ENCODE measurements at places on chromosomes 2 and 18. TPM values are rescaled to one million over a fixed set of nuclear protein-coding genes. Genes with fewer than 3 reads are reported as not detected.

GRCh38 chr2:147845411-147845971 lies 662 bp downstream of the ACVR2A start:
- DNase-seq, result peak; percentile 74

DNA sequence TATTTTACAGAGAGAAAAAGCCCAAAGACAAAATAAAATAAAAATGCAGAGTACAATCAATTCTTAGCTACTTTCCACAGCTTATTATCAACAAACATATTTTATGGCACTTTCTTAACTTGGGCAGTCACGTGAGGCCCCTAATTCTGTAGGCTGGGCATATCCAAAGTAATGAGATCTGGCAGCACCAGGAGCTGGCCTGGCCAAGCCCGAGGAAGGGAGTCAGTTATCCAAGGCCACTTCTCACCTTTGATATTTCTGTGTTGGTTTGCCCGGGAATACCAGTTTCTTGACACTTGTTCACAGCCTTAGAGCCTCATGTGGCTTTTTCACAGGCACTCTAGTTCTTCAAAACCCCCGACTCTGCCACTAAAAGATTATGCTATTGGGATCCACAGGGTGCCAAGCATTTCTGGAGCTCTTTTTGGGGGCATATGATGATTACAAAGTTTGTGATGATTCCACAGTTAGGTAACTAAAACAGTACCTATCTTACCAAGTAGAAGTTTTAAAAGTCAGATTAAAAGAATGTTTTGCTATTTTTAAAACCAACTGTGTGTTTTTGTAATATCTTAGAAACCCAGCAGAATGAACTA lies 90.4 kb downstream of the MEP1B start:
- no peak for DNase-seq

DNA sequence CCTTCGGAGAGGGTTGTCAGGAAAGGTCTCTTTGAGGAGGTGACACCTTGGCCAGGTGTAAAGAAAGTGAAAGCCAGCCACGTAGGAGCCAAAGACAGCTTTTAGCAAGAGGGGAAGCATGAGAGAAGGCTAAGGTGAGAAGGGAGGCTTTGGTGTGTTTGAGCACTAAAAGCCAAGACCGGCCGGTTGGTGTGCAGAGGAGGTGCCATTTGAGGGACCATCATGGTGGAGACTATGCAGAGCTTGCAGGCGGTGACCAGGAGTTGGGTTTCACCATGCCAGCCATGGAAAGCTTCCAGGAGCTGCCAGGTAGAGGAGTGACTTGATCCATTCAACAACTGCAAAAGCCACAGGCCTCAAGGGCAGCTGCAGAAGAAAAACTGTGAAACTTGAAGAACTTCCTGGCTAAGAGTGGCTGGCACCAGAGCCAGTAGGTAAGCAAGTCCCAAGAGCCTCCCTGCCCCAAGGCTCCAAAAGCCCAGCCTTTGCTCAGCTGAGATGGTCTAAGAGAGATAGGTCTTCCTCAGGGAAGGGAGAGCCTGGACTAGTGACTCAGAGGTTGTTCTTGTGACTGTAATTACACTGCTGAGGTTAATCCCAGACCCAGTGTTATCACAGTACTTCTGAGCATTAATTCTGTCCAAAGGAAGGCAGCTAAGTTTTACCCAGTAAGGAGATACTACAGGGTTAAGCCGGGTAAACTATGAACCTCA lies 319.0 kb downstream of the BCL11A start:
- no peak for DNase-seq

GRCh38 chr2:137190411-137191195 lies 425.3 kb downstream of the THSD7B start:
- DNase-seq, result no peak

DNA sequence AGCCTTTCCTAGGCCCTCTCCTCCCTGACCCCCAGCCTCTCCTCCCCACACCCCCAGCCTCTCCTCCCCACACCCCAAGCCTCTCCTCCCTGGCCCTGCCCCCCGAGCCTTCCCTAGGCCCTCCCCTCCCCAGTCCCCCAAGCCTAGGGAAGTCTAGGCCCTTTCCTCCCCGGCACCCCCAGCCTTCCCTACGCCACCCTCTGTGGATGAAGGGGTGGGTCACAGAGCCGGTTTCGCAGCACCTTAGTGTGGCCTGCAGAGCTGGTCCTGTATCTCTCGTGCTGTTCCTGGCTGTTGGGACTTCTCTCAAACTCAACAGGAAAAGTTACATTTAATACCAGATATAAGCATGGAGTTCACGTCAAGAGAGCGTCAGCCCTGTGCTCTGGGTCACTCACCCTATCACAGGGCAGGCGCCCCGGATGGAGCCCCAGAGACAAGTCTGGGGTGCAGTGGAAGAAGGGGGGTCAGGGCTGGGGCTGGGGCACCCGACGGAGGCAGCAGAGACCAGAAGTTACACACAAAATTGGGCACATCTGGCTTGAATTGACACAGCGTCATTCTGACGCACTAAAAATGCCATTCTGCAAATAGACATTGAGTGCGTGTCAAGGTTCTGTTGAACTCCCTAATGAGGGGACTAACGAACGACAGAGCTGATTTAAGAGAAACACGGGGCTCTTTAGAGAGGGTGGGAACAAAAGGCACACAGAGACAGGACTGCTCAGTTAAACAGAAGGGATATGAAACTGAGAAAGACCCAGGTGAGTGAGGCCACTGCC lies 24.0 kb downstream of the KCNIP3 start:
- no peak for DNase-seq

DNA sequence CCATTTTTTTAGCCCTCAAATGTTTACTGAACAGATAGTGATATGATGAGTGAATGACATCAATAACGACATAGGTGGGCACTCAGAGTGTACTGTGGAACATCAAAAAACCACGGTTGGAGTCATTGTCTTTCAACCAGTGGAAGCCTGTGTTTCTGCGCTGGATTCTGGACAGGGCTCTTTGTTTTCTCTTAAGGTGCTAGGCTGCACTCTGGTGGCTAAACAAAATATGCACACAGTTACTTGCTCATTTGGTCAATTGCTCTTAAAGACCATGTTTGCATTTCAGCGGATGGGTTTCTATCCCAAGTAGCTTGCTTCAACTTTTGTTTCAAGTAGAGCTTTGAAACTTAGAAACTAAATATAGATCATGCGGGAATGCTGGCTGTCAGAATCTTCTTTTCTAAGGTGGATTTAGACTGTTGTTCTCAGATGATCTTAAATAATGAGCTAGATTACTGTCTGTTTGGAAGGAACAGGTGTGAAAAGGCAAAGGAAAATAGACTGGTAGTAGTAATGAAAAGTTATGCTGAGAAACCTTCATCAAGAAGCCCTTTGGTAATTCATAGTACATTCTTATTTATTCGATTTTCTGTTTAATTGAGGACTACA lies 48.5 kb upstream of the LYPD6B start:
- DNase-seq, result peak; percentile 55

DNA sequence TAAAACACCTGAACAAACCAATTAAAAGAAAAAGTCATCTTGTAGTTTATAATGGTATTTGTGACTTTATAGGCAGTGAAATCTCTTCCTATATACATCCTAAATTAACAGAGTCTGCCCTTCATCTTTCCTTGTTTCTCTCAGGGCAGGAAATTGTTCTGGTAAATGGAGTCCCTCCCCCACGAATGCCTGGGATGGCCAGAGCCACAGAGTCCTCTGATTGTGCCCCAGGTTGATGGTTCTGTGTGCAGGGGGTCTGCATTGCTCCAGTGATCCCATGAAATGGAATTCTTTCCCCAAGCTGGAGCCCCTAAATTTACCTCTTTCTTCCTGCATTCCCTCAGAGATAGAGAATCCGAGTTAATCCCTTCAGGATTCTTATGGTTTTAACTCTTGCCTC lies 155.5 kb downstream of the MTX2 start:
- no peak for DNase-seq

DNA sequence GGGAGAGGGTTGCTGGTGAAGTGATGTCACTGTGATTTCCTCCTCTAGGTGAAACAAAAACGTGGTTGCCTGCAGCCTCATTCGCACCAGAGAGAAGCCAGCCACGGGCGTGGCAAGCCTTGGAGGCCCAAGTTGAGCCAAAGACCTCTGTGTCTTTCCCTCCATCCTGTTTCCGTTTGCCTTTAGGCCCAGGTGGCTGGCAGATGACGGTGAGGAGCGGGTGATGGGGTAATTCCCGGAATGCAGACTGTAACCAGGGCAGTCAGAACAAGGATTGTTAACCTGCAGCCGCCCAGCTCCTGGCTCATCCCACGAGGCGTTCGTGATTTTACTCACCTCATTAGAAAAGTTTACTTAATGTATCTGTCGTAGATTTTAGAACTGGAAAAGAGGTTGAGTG lies 14.4 kb downstream of the CTIF start:
- DNase-seq, result no peak

DNA sequence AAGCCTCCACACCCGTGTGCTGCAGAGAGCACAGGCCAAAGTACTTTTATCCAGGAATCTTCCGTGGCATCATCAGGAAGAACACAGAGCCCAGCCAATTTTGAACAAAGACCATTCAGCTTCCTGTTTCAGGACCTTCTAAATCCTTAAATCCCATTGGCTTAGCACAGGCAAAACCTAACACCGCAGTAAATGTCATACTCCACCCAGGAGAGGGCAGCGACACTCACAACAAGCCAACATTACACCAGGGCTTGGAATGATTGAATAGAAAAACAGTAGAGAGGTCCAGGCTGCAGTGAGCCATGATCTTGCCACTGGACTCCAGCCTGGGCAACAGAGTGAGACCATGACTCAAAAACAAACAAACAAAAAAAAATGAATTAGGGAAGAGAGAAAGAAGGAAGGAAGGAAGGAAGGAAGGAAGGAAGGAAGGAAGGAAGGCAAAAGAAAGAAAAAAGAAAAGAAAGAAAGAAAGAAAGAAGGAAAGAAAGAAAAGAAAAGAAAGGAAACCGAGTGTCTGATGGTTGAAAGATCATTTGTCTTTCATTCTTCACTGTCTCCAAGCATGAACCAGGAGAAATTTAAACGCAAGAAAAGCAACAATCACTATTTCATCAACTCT lies 144.6 kb upstream of the SATB2 start:
- no peak for DNase-seq

GRCh38 chr18:58196164-58196563 lies 152.1 kb downstream of the NEDD4L start:
- DNase-seq, result no peak

DNA sequence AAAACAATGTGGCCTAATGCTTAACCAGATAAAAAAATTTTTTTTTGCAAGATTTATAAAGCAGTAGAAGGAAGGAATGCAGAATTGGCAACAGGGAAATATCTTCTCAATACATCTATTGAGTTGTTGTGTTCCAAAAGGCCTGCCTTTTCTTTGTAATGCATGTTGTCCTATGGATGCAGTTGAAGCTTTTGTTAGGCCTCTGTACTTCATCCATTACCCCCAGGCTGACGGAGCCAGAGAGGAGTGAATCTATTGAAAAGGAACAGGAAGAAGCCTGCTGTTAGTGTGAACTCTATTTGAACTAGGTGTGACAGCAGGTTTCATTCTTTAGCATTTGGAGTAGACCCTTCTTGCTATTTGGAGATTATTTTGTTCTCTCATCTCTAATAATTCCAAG lies 56.5 kb downstream of the MTX2 start:
- DNase-seq, result no peak

DNA sequence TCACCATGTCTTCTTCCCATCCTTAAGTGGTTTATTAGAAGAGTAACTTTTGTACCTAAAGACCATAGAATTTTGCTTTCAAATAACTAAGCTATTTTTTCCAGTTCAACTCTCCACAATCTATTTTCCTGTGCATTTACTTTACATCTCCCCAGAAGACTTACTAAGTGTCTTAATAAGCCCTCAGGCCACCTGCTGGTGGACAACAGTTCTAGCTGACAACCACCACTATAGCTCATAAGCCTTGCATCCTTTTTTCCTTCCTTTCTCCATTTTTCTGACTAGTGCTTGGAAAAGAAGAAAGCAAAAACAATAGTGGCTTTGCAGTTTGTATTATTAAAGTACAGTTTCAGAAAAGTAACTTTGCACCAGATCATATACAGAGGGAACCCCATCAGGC lies 149.5 kb upstream of the TMEM200C start:
- no peak for DNase-seq

- DNase-seq, result no peak
Measured at GRCh38 chr2:63604666-63605065, 15.9 kb downstream of the MDH1 start.

- no peak for DNase-seq
Measured at GRCh38 chr2:189298038-189298437, 118.5 kb upstream of the COL5A2 start.

- DNase-seq, result no peak
Measured at GRCh38 chr2:65620524-65620923, 188.1 kb upstream of the SPRED2 start.

- peak; percentile 74 for DNase-seq
Measured at GRCh38 chr2:227884511-227884947, 13.1 kb downstream of the DAW1 start.

DNA sequence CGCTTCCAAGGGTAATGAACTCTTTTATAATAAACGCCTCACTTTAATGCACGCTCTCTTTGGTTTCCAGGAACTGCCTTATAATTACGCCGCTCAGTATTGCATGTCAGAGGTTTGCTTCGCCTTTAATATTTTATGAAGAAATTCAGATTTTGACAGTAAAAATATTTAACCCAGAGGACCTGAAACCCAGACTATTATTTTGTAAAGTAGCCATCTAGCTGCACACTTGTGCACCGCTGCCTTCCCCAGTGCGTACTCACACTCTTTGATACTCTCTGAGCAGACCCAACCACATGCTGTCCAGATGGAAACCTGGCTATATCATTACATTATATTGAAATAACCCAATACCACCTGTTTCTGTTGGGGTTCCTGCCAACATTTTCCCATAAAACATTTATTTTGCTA lies 270.1 kb downstream of the C1D start:
- DNase-seq, result no peak

DNA sequence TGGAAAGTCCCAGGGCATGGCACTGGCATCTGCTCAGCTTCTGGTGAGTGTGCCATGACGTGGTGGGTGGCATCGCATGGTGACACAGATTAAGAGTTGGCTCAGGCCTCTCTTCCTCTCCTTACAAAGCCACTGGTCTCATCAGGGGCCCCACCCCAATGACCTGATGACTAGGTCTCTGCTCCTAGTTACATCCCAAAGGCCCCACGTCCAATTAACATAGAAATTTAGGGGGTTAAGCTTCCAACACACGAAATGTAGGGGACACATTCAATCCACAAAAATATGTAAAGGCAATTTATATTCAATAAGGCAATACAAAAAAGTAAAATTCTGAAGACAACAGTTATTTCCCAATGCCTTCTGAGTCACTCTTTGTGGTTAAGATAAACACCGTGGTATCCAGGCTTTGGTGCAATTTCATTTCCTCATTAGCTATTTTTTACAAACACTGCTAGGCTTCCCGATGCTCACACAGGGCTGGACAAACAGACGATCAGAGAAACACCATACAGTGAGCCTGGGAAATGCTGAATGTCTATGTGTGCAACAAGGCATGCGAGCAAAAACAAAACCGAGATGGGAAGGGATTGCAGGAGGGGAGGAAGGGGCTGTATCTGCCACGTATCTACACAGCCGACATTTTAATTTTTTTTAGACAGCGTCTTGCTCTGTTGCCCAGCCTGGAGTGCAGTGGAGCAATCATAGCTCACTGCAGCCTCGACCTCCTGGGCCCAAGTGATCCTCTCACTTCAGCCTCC lies 67.2 kb downstream of the MBP start:
- DNase-seq, result peak; percentile 83

The VWA3B gene
- not detected for total RNA-seq

The TUBA3E gene
- not detected for total RNA-seq

The ANKRD29 gene
- total RNA-seq, result not detected

The PROKR1 gene
- not detected for total RNA-seq

The ERBB4 gene
- not detected for total RNA-seq

The CCDC150 gene
- 13.2 TPM for total RNA-seq

The RNU2-63P gene
- 14.4 TPM for total RNA-seq

The DAW1 gene
- not detected for total RNA-seq

The ZAP70 gene
- 160 TPM for total RNA-seq
